ENCODE measurements at places on chromosomes 3 and 15.

DNA sequence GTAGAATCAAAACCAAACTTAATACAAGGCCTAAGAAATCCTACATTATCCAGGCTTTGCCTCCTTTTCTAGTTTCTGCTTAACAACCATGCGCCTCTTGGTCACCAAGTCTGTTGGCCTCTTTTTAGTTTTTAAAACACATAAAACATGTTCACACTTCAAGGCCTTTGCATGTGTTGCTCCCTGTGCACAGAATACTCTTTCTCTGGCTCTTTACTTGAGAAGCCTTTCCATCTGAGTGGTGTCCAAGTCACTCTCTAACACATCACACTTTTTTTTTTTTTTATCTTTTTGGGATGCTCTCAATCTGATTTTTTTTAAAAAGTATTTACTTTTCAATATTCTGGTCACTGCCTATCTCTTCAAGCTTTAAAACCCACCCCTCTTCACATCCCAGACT lies 14.9 kb downstream of the GAP43 start:
- no peak for DNase-seq

- DNase-seq, result no peak
Measured at GRCh38 chr3:76554707-76555106, 485.2 kb upstream of the ROBO2 start.

- no peak for DNase-seq
Measured at GRCh38 chr3:17544632-17545031, 197.8 kb downstream of the TBC1D5 start.

DNA sequence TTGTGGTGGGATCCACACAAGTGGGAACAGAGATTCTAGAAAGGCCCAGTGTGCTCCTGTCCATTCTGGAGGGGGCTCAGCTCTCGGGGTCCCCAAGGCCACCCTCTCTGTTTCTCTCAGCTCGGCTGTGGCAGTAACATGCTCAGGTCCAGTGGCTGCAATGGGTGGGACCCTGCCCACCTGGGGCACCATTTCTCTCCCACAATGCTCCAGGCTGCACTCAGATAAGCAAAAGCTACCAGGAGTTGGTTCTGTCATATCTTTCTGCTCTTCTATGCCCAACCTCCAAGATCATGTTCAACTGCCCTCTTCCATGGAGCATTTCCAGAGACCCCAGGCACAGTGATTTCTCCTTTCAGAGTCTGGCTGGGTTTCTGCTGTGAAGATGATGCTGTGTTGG lies 40.8 kb downstream of the ITGA11 start:
- DNase-seq, result no peak

GRCh38 chr3:141476033-141476432 lies 10.8 kb upstream of the RASA2 start:
- DNase-seq, result no peak
